ENCODE measurements at places on chromosomes 4 and X.

DNA sequence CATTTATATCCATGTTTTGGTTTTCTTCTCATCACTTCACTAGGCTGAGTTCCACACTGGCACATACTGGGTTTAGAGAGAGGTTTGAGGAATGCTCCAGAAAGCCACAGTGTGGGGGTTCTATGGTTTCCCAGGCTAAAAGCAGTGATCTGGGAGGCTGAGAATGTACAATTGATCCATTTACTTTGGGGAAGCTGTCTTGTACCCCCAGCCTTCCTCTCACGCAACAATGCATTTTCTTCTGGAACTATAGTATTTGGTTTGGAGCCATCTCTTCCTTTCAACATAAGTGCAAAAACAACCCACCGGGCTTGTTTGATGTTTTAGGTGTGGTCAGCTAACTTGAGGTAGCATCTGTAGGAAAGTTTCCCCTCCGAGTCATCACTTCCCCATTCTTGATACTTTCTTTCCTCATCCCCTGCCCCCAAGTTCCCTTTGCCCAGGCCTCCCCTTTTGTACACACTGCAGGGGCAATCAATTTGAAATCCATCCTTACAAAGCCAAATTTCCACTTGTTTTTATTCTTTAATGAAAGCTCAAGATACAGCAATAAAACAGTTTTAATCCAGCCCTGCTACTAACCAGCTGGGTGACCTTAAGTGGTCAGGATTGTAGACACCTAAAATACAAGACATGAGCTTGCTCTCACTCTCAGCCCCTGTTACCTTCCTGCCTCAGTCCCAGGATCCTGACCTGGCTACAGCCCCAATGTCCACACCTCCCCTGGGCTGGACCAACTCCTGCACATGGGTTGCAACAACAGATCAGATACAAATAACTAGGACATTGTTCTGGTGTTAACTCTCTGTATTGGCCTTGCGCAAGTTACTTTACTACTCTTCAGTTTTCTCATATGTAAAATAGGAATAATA is 109.2 kb downstream of the FHDC1 start:
- DNase-seq = no peak

- DNase-seq = peak; percentile 11
Observed at GRCh38 chr4:96649536-96649935, 809.6 kb downstream of the PDHA2 start.

DNA sequence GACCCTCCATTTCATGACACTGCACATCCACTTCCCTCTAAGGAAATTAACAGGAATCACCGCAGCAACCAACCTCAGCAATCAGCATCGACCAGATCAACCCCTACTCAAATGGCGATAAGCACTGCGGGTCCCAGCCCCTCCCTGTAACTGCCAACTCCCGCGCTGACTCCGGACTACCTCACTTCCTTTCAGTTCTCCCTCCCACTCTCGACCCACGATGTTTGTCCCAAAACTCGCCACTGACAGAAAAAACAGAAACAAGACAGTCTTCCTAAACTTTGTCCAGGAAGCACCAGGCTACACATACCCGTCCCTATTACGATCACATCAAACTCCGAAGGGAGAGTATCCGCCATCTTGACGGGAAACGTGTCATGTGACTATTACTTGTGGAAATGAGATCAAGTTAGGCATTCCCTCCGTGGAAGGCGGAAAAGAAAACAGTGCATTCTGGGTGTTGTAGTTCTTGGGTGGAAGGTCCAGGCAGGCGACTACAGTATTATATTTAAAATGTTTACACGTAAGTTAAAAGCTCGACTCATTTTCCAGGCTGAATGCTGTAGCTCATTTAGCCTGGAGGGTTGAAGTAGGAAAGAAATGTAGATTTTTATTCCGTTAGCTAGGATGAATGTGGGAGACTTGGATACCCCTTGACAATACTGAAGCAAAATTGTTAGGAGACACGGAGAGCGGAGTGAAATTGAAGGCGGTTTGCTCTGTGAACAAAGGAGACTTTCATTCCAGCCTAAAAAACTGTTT is at the start of gene CHM:
Gene CHM, minus strand, starts transcription at position 385 of the 762 bp plus-strand sequence. Its CDS starts 26 bp downstream, at position 359.
- DNase-seq = peak; percentile 29

DNA sequence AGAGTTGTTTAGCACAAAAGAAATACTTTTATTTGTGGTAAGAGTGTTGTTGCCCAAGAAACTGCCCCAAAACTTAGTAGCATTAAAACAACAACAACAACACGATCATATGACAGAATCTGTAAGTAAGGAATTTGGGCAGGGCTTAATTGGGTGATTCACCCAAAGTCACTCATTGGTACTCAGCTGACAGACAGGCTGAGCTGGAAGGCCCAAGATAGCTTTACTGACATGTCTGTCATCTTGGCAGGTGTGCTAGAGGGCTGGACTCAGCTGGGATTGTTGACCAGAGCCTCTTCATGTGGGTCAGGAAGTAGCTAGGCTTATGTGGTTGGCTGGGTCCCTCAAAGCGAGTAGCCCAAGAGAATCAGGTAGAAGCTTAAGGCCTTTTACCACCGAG is 52.3 kb downstream of the KIAA0232 start:
- peak; percentile 27 for DNase-seq

GRCh38 chr4:153116291-153116680 is 88.0 kb upstream of the TRIM2 start:
- no peak for DNase-seq

Data from H54 (cell line).